ENCODE measurements at places on chromosomes 4 and X.

DNA sequence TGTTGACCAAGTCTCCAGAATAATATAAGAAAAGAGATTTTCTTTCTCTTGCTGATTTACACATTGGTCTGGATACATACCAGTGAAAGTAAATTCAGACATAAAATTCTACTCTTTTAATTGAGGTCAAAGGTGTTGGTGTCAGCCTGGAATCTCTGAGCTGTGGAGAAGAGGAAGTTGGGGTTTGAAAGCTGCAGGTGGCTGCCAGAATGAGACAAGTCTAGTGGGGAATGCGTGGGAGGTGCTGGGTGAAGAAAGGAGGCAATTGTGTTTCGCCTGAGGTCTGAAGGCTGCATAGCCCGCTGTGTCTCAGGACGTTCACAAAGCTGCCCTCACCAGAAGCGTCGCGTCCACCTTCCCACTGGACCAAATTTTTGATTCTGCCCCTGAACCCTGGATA lies 31.2 kb downstream of the PHEX start:
- no peak for DNase-seq

DNA sequence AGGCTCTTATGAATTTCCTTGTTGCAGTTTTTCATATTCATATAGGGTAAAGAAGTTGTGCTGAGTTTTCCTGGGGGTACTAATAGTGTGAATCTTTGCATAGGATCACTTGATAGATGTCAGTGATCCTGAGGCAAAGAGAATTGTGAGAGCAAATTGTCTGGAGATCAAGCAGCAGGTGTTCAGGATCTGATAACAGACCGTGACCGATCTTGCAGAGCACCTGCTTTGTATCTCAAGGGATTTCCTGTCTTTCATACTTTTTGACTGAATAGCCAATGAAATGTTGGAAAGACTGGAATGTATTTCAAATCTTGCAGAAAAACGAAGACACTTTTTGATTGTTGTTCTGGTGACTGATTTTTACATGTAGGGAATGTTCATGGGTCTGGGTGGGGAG lies 914.5 kb downstream of the STIM2 start:
- DNase-seq: no peak

DNA sequence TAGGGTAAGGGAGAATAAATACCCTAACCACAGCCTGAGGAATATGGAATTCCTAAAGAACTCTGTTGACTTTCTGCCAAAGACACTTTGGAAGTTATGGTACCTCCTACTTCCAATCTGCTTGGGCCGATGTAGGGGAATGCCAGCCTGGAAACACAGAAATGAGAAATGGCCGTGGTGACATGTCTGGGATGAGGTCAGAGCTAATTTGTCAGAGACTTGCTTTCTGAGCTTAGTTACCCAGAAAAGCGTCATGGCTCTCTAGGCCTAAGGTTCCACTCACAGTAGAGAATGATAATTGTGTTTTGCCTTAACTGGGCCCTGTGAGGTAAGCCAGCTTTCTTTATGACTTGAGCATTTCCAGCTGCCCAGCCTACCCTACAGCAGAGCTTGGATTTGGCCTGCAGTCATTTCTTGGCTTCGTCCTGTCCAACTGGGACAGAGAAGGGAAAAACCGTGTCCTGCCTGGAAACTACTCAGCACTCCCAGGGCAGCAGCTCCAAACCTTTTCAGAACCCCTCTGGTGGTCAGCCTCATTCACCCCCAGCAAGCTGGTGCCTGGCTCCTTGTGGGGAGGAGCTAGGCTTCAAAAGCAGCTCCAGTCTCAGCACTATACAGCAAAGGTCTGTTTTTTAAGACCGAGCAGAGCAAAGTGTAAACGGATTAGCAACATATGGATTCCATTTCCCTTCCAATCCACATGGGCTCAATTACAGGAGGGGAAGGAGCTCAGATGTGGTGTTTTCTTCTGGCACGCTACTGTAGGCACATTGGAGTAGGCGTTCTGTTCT lies 92.3 kb downstream of the RLIM start:
- no peak for DNase-seq

- DNase-seq: no peak
Observed at GRCh38 chr4:102449751-102450352, 51.3 kb upstream of the NFKB1 start.

- no peak for DNase-seq
Observed at GRCh38 chr4:65834707-65835106, 164.4 kb upstream of the EPHA5 start.
